DMS79 treated with DMSO at 0.1 percent for 48 hours (cell line): ENCODE measurements at places on chromosomes 6 and 20.

DNA sequence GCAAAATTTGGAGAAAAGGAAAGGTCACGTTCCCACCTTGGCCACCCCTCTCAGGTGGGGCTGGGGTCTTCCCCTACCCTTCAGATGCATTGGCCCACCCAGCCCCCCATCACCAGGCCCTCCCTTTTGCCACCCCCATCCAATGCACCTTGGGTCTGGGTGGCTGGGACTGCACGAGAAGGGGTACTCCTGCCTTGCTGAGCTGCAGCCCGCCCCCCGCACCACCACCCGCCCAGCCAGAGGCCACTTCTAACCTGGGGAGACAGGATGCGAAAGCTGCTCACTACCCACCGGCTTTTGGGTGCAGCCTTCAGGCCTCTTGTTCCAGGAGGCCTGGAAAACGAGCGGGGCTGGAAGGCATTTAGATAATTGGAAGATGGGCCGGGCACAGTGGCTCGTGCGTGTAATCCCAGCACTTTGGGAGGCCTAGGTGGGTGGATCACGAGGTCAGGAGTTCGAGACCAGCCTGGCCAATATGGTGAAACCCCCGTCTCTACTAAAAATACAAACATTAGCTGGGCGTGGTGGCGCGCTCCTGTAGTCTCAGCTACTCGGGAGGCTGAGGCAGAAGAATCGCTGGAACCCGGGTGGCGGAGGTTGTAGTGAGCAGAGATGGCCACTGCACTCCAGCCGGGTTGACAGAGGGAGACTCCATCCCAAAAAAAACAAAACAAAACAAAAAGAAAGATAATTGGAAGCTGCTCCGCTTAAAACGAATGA is 1.2 kb upstream of the CDC25B start:
- DNase-seq = no peak

GRCh38 chr20:41701588-41702348 is 83.6 kb upstream of the CHD6 start:
- DNase-seq = no peak

- DNase-seq = no peak
Measured at GRCh38 chr6:98452685-98453084, 381.7 kb upstream of the POU3F2 start.

DNA sequence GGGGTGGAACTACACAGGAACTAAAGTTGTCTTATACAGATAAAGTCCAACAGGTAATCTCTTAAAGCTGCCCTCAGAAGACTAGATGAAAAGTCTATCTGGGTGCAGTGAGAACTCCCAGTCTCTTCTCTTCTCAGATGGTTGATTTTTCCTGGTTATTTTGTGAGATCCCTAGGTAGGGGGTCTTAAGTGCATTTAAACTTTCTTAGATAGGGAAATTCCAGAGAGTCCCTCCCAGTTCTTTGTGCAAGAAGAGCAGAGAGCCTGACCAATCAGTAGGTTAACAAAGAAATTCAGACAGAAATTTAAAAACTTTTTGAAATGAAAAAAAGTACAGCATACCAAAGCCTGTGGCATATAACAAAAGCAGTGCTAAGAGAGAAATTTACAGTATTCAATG is 2.0 kb upstream of the GABRR2 start:
- DNase-seq = no peak

DNA sequence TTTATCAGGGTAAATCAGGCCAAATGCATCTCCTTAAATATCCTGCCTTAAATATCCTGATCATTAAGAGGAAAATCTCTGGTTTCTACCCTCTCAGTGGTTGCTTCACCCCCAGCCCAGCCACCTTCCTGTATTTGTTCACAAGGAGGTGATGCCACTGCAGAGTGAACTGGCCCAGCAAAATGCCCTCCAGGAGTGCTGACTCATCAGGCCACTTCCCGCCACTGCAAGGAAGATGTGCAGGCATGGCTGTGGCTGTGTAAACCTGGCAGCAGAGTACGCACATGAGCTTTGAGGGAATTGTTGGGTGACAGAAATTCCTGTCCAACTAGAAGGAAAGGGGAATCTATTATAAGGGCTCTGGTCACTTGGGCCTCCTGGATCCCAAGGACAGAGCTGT is 13.8 kb downstream of the NQO2 start:
- DNase-seq = no peak

DNA sequence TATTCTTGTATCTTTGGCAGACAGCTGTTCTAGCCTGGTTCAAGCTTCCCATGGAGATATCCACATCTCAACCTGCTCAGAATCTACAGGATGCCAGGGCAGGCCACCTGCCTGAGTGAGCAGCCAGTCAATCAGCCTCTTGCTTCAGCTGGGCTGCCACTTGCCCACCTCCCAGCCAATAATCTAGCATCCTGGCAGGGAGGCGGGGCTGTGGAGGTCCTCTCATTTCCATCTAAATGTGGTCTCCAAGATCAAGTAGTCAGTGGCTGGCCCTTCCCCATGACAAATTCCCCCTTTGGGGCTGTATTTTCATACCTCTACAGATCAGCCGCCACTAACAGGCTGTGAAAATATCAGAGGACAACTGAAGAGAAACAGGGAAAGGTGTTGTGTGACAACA is 33.0 kb upstream of the SPDEF start:
- DNase-seq = no peak

GRCh38 chr6:124373386-124373785 is 569.7 kb downstream of the NKAIN2 start:
- DNase-seq = no peak

- no peak for DNase-seq
Measured at GRCh38 chr6:72588155-72588554, 33.7 kb upstream of the KCNQ5 start.

DNA sequence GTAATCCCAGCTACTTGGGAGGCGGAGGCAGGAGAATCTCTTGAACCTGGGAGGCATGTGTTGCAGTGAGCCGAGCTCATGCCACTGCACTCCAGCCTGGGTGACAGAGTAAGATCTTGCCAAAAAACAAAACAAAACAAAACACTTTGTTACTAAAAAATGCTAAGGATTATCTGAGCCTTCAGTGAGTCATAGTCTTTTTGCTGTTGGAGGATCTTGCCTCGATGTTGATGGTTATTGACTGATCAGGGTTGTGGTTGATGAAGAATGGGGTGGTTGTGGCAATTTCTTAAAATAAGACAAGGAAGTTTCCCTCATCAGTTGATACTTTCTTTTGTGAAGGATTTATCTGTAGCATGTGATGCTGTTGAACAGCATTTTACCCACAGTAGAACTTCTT is 196.8 kb upstream of the HDDC2 start:
- DNase-seq = no peak

DNA sequence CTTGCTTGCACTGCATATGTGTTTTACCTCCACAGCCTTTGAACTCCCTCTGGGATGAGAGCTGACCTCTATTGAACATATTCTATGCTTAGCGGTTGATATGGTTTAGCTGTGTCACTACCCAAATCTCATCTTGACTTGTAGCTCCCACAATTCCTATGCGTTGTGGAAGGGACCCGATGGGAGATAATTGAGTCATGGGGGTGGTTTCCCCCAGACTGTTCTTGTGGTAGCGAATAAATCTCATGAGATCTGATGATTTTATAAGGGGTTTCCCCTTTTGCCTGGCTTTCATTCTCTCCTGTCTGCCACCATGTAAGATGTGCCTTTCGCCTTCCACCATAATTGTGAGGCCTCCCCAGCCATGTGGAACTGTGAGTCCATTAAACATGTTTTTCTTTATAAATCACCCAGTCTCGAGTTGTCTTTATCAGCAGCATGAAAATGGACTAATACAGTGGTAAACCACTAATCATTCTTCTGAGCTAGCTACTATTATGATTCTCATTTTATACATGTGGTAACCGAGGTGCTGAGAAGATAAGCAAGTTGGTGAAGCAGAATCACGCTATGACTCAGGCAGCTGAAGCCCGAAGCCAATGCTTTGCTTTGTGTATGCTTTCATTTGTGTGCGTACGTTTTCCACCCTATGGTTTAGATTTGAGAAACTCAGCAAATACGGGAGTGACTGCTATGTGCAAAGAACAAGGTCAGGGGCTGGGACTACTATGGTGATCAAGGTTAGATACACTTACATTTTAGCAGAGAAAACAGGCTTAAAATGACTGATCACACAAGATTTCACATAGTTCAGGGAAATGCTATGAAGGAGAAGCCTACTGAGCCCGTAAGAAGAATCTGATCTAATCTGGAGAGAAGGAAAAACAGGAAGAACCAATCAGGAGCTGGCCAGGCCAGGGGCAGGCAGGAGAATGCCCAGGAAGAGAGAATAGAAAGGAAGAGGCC is 363.5 kb downstream of the ESR1 start:
- DNase-seq = no peak

- no peak for DNase-seq
Measured at GRCh38 chr6:3088968-3089367, 20.7 kb downstream of the RIPK1 start.

DNA sequence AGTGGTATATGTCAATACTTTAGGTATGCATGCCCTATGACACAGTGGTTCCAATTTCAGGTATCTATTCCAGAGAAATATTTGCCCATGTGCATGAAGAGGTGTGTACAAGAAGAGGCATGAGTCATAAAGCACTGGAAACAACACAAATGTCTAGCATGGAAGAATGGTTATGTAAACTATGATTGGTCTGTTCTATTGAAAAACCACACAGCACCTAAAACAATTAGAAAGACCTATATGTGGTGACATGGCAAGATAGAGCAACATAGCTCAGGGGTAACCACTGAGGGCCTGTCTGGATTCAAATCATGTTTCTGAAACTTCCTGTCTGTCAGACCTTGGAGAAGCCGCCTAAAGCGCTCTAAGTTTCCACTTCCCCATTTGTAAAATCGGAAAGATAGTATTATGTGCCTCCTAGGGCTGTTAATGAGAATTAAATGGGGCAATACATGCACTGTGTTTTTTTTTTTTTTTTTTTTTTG is 76.0 kb upstream of the SHLD1 start:
- DNase-seq = no peak

DNA sequence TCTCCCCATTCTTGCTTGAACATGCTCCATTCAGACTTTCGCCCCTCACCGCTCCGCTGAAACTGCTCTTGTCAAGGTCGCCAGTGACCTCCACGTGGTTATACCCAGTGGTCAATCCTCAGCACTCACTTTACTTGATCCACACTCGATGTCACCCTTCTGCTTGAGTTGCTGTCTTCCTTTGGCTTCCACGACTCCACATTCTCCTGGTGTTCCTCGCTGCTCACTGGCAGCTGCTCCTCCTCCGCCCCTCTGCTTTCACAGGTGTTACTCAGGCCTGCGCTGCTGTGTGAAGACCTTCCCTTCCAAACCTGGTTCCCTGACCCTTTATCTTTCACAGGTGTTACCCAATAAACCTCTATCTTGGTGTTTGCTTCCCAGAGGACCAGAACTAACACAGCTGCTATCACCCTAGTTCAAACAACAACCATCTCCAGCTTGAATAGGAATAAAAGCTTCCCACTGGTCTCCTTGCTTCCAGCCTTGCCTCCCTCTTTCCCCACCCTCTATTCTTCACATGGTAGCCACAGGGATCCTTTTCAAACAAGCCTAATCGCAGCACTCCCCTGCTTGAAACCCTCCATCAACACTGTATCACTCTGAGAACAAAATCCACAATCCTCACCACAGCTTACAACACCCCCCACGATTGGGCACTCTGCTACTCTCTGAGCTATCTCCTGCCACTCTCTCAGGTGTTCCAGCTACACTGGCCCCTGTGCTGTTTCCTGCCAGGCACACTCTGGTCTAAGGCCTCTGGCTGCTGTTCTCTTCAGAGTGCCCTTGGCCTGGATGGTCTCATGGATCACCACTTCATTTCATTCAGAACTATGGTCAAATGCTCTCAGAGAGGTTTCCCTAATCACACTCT is 10.7 kb downstream of the PPIL1 start:
- DNase-seq = no peak

GRCh38 chr6:83890520-83890919 is 31.0 kb downstream of the CYB5R4 start:
- DNase-seq = no peak

DNA sequence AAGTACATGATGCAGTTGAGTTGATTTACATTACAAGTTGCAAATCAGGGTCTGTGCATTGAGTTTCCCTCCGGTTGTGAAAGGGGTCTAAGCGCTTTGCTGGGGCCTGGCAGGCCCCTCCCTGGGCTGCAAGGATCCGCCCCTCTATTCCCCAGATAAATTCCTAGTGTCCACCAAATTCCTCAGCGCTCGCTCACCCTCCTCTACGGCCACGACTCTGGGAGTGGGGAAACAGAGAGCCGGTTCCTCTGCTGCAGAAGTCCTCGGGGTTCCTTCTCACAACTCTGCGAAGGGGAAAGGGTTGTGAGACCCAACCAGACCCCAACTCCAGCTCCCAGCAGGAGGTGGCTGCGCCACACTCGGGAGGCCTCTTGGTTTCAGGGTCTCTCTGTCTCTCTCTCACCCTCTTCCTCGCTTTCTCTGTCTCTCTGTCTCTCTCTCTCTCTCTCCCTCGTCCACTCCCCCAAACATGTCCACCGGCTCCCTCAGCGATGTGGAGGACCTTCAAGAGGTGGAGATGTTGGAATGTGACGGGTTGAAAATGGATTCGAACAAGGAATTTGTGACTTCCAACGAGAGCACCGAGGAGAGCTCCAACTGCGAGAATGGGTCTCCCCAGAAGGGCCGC is at the start of gene TCF21:
Gene TCF21 (plus strand): TSS at position 185 of the 628 bp plus-strand sequence. CDS start 285 bp downstream, at position 470.
- DNase-seq = no peak

- no peak for DNase-seq
Measured at GRCh38 chr6:55182016-55182650, 7.8 kb downstream of the HCRTR2 start.

DNA sequence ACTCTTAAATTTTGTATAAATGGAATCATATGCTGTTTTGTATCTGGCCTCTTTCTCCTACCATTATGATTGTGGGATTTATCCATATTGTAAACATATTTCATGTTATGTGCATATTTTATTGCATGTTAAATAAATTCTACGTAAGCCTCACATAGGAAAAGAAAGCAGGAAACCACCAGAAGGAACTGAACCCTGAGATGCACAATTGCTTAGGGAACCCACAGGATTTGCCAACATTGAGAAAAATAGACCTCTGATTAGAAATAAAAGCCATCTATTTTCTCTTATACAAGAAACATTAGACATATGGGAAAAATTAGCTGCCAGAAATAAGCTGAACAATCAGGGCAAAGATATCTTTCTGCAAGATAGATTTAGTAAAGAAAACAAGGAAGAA is 111.2 kb upstream of the CARMIL1 start:
- no peak for DNase-seq

DNA sequence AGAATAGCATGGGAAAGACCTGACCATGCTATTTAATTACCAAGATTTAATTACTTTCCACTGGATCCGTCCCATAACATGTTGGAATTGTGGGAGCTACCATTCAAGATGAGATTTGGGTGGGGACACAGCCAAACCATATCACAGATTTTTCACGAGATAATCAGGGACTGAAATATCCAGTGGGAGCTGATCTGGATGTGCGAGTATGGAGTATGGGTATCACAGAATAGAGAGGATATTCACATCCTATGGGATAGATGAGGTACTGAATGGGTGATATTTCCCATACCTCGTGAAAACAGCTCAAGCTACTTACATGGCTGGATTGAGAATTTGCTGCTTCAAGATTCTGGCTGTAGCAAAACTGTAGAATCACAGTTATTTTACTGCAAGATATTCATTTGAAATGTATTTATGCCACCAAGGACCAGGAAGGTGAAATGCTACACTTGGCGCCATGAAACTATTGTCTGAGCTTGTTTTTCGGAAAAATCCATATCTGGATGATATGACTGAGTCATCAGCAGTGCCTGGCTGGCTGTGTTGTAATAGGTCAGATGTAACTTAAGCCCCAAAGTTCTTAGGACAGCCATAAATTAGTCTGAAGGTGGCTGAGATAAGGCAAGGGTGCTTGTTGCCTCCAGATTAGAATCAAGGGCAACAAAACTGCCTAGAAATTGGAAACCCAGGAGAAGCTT is 29.8 kb downstream of the KCNS1 start:
- DNase-seq = no peak
